ENCODE measurements at places on chromosomes 6 and 20.

DNA sequence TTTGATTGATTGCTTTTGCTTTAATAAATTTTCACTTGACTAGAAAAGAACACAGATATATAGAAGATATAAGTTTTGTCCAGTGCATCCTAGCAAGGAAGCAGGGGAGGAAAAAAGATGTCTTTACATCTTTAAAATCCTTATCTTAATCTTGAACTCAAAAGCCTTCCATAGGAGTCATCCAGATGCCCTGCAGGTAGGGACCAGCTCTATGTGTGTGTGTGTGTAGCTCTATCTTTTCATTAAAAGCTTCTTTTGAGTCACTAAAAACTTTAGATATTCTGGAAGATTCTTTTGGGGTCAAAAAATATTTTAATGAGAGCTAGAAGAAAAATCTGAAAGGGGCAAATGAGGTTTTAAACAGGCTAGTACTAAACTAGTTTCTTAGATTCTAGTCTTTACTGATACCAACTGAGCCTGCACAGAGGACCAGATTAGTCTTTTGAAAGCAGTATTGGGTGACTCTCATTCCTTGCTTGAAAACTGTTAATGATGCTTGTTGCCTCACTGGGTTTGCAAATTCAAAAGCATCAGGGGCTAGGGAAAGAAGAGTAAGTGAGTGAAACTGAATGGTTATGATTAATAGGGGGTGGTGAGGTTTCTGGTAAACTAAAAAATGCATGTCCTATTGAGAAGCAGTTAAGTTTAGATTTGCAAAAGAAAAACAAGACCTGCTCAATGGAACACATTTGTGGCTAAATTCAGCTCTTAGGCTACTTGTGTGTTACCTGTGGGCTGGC, 40.6 kb upstream of the JAG1 start:
- no peak for DNase-seq

GRCh38 chr6:17812311-17812710, 105.6 kb upstream of the NUP153 start:
- DNase-seq, result no peak

DNA sequence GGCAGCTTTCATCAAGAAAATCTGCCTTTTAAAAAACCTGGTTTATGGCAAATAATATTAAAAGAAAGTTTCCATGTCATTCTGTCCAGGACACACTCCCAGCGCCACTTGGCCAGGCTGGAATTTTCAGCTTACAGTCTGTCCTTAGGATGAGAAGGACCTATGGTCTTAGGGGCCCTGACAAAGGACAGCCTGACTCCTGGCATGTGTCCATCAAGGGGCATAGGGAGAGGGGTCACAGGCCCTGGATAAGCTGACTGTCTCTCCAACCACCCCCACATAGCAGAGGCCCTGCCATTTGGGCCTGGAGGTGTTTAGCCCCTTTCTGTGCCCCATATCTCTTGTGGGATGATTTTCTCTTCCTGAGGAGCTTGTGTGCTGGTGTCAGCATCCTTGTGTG, 60.6 kb downstream of the ADTRP start:
- DNase-seq, result no peak

DNA sequence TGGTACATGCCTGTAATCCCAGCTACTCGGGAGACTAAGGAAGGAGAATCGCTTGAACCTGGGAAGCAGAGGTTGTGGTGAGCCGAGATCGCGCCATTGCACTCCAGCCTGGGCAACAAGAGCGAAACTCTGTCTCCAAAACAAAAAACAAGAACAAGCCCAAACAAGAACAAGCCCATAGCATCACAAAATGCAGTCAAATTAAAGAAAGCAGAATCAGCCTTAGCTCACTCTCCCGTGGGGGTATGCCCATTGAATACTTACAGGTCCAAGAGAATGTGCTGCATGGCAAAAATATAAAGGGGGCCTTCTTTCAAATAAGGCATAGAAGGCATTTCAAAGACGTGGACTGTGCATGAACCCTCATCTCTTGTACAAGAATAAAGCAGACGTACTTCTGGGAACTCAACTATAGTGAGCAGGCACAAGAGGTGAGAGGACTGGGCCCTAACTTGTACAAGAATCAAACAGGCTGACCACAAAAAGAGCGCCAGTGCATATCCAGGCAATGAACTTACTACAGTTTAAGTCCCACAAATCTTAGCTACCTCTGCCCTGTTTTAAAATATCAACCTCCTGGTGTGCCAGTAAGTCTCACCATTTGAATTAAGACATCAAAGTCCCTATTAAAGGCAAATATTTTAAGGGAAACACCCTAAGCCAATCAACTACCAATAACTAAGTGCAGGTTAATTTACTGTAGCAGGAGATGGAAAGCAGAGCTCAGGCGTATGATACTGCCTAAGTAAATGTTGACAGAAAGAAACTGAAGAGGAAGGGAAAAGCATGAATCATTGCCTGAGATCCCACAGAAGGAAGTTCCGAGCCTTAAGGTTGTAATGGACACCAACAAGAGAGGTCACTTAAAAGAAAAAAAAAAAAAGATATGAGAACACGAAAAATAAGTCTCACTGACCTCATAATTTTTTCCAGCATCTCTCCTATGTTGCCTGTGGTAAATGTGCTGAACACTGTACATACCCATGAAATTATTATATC, 37.4 kb downstream of the TOMM6 start:
- DNase-seq, result no peak

GRCh38 chr6:53058388-53059195, 6.6 kb upstream of the FBXO9 start:
- DNase-seq, result no peak

- no peak for DNase-seq
These were observed 6.7 kb downstream of the KCNK15 start for GRCh38 chr20:44752099-44752931.

GRCh38 chr6:169407325-169407724, 153.7 kb upstream of the THBS2 start:
- no peak for DNase-seq

DNA sequence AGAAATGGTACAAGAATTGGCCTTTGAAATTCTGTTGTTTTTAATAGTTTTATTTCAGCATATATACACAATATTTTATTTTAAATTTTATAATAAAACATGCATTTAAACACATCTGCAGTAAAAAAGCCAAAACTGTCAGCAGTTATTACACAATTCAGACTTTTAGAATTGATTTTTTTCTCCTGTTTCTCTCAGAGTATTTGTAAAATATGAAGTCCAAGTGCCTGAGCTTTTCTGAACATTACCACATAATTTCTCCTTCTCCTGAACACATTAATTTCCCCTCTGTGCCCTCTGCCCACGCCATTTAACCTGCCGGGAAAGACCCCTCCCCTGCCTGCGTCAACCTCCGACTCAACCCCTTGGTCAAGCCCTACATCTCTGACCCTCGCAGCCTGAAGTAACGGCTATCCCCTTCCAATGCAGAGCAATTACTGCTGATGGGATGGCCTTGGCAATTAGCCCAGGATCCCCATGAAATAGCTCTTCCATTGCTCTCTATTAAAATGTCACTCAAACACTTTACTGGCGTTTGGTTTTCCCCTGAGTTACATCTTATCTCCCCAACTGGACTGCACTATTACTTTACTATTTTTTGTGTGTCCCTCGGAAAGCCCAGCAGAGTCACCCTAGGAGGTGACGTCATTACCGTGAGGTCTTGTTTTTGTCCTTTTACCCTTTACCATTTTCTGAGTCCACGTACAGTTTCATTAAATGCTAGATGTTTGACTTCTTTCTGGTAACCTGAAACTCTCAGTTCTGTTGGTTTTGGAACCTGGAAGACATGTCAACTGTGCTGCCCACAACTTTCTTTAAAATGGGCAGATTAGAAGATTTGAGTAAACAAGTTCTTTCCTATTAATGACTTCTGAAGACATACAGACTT, 146.7 kb upstream of the TAB2 start:
- no peak for DNase-seq

DNA sequence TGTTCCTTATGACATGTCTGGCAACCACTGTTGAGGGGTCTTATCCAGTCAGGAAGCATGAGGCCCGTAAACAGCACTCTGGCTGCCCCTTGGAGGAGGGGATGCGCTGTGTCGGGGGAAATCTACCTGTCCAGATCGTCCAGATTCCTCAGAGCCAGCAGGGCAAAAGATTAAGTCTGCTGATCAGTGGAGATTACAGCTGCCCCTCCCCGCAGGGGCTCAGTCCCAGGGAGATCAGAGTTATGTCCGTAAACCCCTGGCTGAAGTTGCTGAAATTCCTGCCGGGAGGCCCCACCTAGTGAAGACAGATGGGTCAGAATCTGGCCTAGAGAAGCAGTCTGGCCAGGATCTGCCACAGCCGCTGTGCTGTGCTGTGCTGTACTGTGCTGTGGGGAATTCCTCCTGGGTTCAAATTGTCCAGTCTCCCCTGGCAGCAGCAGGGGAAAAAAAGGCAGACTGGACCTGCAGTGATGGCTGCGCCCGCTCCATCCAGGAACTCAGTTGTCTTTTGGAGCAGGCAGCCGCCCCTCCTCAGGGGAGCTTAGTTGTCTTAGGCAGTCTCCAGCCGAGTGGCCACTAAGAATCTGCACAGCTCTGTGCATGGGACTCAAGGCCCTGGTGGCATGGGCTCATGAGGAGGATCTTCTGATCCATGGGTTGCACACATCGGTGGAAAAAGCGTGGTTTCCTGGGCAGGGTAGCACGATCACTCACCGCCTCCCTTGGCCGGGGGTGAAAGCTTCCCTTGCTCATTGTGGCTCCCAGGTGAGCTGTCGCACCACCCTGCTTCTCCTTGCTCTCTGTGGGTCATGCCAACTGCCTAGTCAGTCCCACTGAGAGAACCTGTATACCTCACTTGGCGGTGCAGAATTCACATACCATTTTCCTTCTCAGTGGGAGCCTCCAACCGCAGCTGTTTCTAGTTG, 1368.8 kb upstream of the ADGRB3 start:
- DNase-seq, result peak; percentile 67

DNA sequence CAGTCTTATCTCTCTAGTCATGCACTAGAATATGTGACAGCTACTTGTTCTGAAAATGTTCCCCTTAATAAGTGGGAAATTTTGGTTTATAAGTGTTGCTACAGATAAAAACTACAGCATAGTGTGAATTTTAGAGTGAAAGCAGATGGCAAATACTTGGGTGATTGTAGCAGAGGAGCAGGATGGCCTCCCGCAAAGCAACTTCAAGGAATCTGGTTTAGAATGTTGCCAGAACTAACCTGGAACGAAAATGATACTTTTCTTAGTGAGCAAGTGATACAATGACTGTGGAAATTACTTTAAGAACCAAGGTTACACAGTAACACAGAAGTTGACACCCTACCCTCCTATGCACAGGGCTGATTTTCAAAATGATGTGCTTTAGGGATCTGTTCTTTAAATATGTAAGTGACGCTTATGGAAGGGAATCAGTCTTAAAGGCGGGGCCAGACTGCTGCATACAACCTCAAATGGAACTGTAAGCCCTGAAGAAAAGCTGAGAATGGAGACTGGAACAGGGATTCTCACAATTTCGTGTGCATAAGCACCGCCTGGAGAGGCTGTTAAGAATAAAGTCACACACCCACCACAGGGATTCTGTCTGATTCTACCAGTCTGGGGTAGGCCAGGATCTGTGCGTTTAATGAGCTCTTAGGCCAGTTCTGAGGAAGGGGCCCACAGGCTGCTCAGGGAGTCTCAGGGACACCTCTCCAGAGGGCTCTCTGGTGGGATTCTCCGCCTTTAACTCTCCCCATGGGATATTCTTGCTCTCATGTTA, 97.9 kb downstream of the FYN start:
- no peak for DNase-seq

GRCh38 chr6:37695857-37696219, 1.8 kb downstream of the MDGA1 start:
- DNase-seq, result no peak

DNA sequence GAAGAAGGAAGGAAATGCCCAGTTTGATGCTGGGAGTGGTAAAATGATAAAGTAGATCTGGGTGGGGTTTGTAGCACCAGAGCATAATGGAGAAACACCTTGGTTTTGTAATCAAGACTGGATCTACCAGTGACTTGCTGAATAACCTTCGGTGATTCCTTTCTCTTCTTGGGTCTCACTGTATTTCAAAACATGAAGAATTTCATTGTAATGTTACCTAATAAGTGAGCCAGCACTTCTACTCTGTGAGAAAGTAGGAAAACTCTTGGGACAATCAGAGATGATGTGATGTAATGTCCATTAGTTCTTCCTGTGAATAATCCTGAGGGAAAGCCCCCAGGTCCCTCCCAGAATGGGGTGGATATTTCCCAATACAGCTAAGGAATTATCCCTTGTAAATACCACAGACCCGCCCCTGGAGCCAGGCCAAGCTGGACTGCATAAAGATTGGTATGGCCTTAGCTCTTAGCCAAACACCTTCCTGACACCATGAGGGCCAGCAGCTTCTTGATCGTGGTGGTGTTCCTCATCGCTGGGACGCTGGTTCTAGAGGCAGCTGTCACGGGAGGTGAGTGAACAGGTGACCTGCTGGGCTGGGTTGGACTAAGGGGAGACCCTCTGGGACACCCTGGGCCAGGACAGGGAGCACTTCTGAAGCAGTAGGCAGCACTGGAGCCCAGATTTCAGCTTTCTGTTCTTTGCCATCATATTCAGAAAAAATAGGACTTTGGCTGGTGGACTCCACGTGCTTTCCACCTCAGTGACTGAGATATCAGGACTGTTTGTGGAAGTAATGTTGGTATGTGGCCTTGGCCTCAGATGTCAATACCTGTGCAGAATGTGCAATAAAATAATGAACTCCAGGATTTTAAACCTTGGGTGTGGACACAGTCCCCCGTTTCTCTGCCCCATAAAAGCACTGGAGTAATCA, at the start of gene PI3:
Gene PI3, plus strand, starts transcription at position 469 of the 931 bp plus-strand sequence. Its CDS starts 21 bp downstream, at position 490.
- no peak for DNase-seq
